ENCODE measurements at places on chromosomes 12 and 14. TPM values are rescaled to one million over a fixed set of nuclear protein-coding genes. Genes with fewer than 3 reads are reported as not detected.

DNA sequence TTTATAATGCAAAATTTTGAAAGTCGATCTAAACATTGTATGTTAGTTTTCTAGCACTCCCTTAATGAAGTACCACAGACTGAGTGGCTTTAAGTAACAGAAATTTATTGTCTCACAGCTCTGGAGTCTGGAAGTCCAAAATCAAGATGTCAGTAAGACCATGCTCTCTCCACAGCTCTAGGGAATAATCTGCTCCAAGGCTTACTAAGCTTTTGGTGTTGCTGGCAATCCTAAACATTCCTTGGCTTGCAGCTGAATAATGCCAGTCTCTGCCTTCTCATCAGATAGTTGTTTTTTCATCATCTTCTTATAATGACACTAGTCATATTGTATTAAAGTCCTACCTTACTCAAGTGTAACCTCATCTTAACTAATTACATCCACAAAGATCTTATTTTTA lies 102.2 kb downstream of the RASSF9 start:
- DNase-seq = no peak

DNA sequence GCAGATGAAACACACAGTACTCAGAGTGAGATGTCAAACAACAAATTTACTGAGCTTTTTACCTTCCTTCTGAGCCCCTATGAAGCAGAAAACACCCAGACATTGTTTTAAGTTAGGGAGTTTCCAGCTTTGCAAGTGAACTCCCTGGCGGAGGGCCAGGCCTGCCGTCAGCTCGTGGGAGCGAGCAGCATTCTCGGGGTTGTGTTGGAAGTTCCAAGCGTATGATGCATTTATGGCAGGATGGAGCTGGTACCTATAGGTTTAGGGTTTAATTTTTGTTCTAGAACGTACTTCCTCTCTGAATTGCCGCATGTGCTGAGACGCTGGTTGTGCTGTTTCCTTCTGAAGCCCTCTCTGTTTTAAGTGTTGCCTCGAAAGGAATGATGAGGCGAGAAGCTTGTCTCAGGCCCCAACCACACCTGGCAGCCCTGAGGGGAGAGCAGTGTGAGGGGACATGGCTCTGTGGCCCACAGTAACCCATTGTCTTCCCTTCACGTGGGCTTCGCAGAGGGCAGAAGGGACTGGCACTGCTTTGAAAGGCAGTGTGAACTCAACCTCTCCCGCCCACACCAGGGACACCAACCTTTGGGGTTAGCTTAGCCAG lies 76.6 kb downstream of the SSPN start:
- DNase-seq = peak; percentile 62

DNA sequence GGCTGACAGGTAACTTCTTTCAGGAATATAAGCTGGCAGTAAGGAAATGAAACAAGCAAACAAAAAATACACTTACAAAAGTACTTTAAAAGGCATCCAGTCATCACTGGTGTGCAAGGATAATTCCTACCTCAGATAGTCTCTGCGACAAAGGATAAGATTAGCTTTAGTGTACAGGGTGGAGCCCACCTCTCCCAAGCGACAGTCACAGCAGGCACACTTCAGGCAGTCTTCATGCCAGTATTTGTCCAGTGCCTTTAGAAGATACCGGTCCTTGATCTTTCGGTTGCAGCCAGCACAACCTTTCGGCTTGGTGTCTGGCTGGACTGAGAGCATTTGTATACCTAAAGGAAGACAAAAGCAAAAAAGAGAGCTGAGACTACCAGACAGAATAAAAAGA lies 5.4 kb downstream of the LMO3 start:
- DNase-seq = no peak

CISTR gene
- total RNA-seq = not detected

Measured in HFFc6 (cell line).